ENCODE measurements at places on chromosomes 12 and 14. TPM values are rescaled to one million over a fixed set of nuclear protein-coding genes. Genes with fewer than 3 reads are reported as not detected.
A peak's percentile ranks its signal among the peaks of the same experiment; 100 is the strongest.

GRCh38 chr12:57511588-57512325 is 8.6 kb downstream of the DDIT3 start:
- DNase-seq = no peak

DNA sequence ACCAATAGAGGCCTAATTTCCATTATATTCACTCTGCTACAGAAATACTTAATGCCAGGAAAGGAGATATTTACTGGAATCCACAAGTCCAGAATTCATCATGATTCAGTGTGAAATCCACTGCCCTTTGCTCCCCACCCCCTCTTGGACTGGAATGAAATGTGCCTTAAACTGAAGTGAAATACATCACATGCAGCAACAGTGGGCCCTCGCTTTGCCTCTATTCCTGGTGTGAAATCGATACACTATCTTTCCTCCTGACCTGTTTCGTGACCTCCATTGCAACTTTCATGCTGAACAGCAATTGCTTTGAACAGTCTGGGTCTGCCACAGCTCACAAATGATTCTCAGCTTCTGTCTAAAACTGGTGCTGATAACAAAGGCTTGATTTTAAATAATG is 100.6 kb downstream of the NPAS3 start:
- no peak for DNase-seq

- DNase-seq = no peak
These were observed 172.8 kb downstream of the NELL2 start for GRCh38 chr12:44703182-44703910.

DNA sequence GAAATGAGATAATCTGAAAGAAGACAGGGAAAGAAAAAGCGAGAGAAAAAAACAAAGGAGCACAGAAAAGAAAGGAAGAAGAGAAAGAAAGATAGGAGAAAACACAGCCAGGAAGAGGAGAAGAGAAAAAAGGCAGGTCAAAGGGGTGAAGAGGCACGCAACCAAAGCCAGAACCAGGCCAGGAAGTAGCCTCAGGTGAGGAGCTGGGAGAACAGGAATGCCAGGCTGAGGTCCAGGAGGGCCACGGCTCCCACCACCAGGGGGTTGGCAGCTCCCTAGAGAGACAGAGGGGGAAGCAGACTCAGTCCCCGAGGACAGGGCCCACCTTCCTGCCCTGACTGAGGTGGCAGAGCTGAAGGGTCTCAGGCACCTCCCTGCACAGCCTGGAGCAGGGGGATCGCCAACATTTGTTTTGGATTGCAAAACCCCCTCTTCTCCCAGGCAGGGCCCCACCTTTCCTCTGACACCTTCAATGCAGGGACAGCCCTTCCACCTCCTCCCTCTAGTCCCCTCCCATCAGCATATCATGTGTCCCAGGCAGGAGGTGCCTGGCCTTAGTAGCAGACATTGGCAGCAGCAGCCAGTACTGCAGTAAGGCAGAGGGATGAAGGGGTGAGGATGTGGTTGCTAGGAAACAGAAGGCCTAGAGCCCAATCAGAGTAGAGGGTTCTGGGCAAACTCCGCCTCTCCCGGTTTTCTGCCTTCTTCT is 2.0 kb upstream of the AP1G2 start:
- DNase-seq = peak; percentile 32

DNA sequence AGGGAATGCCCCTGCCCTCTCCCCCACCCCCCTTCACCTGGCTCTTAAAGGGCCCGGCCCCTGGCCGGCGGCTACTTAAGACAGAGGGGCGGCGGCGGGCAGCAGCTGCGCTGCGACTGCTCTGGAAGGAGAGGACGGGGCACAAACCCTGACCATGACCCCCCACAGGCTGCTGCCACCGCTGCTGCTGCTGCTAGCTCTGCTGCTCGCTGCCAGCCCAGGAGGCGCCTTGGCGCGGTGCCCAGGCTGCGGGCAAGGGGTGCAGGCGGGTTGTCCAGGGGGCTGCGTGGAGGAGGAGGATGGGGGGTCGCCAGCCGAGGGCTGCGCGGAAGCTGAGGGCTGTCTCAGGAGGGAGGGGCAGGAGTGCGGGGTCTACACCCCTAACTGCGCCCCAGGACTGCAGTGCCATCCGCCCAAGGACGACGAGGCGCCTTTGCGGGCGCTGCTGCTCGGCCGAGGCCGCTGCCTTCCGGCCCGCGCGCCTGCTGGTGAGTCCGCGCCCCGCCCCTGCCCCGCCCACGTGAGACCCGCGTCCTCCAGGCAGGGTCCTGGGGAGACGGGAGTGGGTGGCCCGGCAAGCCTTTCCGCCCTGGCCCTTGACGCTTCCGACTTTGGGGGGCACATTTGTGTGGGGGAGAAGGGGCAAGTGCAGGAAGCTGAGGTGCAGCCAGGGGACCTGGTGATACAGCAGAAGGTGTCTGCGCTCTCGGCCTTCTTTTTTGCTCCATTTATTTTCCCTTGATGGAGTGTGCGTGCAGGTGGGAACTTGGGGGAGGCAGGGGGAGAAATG is at the start of gene IGFBP6:
Gene IGFBP6 (plus strand): TSS at position 104 of the 790 bp plus-strand sequence. CDS start 51 bp downstream, at position 155.
- peak; percentile 66 for DNase-seq

DNA sequence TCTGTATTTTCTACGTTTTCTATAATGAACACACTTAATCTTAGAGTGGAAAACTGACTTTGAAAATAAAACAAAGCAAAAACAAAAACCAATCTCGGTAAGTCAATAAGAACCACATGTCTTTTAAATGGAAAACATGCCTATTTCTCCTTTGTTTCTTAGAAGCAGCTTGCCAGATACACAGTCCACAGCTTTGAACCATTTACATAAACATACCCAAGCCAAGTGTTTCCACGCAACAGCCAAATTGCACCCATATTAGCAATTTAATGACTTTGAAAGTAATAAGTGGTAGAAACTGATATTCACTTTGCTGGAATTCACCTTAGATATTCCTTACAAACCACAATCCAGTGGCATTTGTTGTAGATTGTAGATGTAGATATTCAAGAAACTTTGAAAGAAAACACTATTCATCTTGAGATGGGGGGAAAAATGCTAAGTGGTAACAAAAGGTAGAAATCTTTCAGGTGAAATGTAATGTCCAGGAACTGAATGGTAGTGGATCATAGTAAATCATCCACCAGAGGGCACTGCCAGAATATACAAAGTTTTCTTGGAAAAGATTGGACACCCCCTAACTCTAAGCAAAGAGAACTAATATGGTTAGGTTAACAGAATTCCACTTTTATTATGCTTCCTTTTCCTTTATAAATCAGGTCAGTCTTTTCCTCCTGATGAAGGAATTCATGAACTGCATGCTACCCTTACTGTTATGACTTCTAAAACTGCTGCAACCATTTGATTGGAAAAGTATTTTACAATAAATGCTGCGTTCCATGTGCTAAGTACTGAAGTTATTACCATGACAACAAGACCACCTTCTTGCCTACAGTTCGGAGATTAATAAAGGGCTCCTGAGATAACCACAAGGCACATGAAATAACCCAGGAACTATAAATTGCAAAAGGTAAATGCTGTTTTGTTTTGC is 69.8 kb downstream of the RERG start:
- DNase-seq = peak; percentile 8

DTX1 gene
- total RNA-seq = 0.25 TPM
